Esophagus muscularis mucosa (tissue), 4 donors: ENCODE measurements at places on chromosomes 11 and 22. TPM values are rescaled to one million over a fixed set of nuclear protein-coding genes. Genes with fewer than 3 reads are reported as not detected.

Gene SPINDOC
- total RNA-seq, result 25.8 TPM

GRCh38 chr22:30857791-30858190 is 110.8 kb downstream of the MORC2 start:
- H3K27me3 ChIP-seq, result no peaks in the 10 kb centered on the region
- H3K4me3 ChIP-seq, result no peak overlapping the region
- no peaks in the 10 kb centered on the region for H3K4me1 ChIP-seq
- DNase-seq, result no peak
- no peak overlapping the region for H3K27ac ChIP-seq
- H3K36me3 ChIP-seq, result no peaks in the 10 kb centered on the region

Gene TRMU
- 18.1 TPM for total RNA-seq

- H3K27me3 ChIP-seq, result no peaks in the 10 kb centered on the region
Measured at GRCh38 chr11:4008116-4008515, 86.5 kb upstream of the RRM1 start.

- H3K36me3 ChIP-seq, result no peaks in the 10 kb centered on the region
- no peaks in the 10 kb centered on the region for H3K27me3 ChIP-seq
- H3K4me3 ChIP-seq, result no peak overlapping the region
- DNase-seq, result no peak
- no peaks in the 10 kb centered on the region for H3K4me1 ChIP-seq
- no peak overlapping the region for H3K27ac ChIP-seq
Measured at GRCh38 chr22:29254286-29254660, 13.5 kb downstream of the RHBDD3 start.

Gene BUD13
- total RNA-seq, result 11.5 TPM

Gene HBD
- not detected for total RNA-seq

Gene P4HA3
- total RNA-seq, result 2.1 TPM

- no peak overlapping the region for H3K27ac ChIP-seq
- no peak for DNase-seq
- no peaks in the 10 kb centered on the region for H3K36me3 ChIP-seq
- no peaks in the 10 kb centered on the region for H3K27me3 ChIP-seq
Measured at GRCh38 chr22:28670756-28671155, 8.9 kb downstream of the TTC28 start.

DNA sequence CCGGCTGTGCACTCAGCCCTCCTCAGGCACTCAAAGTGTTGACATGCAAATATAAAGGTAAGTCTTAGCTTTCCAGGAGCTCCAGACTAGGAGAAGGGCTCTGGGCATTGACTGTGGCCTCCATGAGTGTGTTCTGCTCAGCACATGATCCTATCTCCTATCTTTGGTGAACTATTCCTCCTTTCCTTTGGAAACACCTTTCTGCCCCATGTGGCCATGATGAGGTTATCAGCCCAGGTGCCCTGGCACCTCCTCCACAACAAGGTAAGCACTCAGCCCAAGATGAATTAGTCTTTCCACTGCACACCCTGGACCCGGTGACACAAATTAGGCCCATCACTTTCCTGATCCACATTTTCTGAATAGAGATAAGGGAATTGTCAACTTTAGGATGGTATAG is 37.9 kb upstream of the LMO1 start:
- no peak for DNase-seq
- no peak overlapping the region for H3K27ac ChIP-seq
- no peaks in the 10 kb centered on the region for H3K27me3 ChIP-seq

DNA sequence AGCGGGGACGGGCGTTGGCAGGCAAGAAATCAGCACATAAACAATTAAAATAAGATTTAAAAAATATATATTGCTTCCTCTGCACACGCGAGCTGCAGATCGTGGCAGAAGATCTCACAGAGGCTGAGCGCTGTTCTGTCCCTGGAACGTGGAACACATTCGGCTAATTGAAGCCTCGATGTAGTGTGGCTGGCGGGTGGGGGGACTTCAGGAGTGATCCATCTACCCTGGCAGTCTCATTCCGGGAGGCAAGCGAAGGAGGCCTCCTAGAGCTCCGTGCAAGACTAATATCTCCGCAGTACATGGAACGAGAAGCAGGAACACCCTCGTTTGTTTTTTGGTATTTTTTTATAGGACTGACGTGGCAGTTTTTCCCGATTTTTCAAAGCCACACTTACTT is 402.4 kb downstream of the MN1 start:
- H3K4me1 ChIP-seq, result no peaks in the 10 kb centered on the region
- no peaks in the 10 kb centered on the region for H3K36me3 ChIP-seq
- peak overlapping the region; percentile 18 for H3K27ac ChIP-seq
- H3K27me3 ChIP-seq, result peaks cover 11% of the 10 kb centered on the region

DNA sequence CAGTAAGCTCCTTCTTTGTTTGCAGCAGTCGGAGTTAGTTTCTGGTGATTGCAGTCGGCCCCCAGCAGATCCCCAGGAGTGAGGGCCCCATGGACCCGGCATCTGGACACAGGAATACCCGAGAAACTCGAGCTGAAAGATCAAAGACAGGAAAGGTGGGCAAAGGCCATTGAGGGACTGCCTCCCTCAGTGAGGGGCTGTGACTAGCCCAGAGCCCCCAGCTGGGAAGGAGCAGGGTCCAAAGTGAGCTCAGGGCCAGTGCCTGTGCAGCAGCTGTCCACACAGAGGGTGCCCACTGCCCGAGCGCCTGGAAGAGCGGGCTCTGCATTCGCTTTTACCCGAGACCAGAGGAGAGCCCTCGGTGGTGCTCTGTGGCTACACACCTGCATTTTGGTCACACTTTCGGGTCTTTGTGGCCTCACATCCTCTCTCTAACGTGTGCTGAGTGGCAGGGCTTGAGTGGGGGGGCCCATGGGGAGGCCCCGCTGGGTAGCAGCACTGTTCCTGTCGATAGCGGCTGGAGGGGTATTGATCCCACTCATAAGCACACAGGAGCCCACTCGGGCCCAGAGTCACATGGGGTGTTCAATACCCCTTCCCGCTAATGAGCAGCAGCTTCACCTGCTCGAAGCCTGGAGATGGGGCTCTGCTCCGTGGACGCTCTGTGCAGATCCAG is 532.9 kb downstream of the TBC1D22A start:
- H3K4me3 ChIP-seq, result no peak overlapping the region
- peaks cover 15% of the 10 kb centered on the region for H3K4me1 ChIP-seq
- H3K36me3 ChIP-seq, result no peaks in the 10 kb centered on the region
- no peak overlapping the region for H3K27ac ChIP-seq

GRCh38 chr11:65479184-65480145 is 19.4 kb upstream of the MALAT1 start:
- DNase-seq, result no peak
- no peaks in the 10 kb centered on the region for H3K27me3 ChIP-seq
- peak overlapping the region; percentile 66 for H3K4me3 ChIP-seq
- H3K4me1 ChIP-seq, result peaks cover 72% of the 10 kb centered on the region

- H3K27ac ChIP-seq, result no peak overlapping the region
- H3K4me1 ChIP-seq, result no peaks in the 10 kb centered on the region
- DNase-seq, result no peak
- no peaks in the 10 kb centered on the region for H3K27me3 ChIP-seq
- no peak overlapping the region for H3K4me3 ChIP-seq
Measured at GRCh38 chr11:41534391-41534790, 74.9 kb upstream of the LRRC4C start.

DNA sequence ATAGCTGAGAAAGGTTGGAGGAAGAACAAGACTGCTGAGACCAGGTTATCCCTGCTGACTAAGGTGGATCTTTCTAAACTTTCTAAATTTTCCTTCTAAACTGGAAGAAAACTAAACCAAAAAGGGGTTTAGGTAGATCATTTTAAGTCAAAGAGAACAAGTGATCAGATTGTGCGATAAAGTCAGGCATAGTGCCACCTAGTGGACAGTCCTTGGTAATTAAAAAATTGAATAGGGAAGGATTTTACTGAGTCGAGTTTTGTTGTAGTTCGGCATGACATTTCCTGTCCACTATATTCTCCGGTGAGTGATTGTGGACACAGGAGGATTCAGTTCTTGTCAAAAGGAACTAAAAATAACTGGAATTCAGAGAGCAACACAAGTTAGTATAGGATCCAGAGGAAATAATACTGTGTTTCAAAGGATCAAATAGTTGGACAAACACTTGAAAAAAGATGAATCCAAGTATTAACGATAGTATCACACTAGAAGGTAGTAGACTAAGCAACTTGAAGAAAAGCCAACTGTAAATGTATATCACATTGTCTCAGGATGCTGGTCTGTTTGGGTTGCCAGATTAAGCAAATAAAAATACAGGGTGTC is 1236.4 kb downstream of the FAM181B start:
- H3K27me3 ChIP-seq, result no peaks in the 10 kb centered on the region
- no peak for DNase-seq
- H3K27ac ChIP-seq, result no peak overlapping the region
- H3K4me3 ChIP-seq, result no peak overlapping the region

DNA sequence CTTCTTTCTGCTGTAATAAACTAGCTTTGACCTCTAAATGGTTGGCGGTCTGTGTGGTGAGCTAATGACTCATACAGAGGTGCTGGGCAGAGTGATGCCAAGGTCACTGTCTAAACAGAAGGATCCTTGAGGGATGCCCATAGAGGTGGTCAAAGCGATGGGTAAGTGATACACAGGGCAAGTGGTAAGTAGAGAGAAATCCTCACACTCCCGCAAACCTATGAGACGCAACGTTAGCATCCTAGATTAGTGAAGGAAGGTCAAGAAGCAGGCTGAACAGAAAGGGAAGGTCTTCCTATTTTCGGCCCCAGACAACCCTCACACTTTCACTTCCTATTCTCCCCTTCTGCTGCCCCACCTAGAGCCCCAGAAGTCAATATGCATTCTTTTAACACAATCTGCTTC is 65.6 kb upstream of the SESN3 start:
- no peaks in the 10 kb centered on the region for H3K36me3 ChIP-seq
- no peak overlapping the region for H3K4me3 ChIP-seq
- DNase-seq, result no peak
- peaks cover 40% of the 10 kb centered on the region for H3K4me1 ChIP-seq
- H3K27ac ChIP-seq, result peak overlapping the region; percentile 20

Gene SEC14L2
- 16.7 TPM for total RNA-seq

DNA sequence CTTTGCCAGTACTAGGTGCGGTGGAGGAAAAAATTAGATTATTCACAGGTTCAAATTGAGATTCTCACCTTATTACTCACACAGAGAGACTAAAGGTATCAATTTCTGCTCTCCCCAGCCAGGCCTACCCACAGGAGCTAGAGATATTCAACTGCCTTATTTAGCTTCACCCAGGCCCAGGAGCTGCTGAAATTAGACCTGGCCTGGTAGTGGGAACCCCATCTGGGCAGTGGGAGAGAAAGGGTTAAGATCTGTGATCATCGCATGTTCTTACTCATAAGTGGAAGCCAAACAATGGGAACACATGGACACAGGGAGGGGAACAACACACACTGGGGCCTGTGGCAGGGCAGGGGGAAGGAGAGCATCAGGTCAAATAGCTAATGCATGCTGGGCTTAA is 20.9 kb upstream of the MICAL2 start:
- H3K27me3 ChIP-seq, result no peaks in the 10 kb centered on the region
- peaks cover 70% of the 10 kb centered on the region for H3K4me1 ChIP-seq
- peak overlapping the region; percentile 89 for H3K27ac ChIP-seq

Gene KCNK7
- 1.2 TPM for total RNA-seq

DNA sequence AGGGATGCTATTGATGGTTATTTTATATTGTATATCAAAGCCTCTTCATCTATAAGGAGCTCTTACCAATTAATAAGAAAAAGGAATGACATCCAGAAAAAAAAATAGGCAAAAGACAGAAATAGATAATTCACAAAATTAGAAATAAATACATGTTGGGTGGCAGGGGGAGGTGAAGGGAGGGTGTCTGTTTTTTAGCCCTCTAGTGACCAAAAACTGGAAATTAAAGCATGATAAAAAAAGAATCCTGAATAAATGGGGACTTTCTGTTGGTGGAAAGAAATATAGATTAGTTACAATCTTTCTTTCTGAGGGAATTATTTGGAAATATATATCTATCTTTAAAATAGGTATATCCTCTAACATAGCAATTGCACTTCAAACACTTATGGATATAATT is 42.0 kb upstream of the TTC36 start:
- H3K4me3 ChIP-seq, result no peak overlapping the region
- peaks cover 94% of the 10 kb centered on the region for H3K36me3 ChIP-seq
- H3K27me3 ChIP-seq, result no peaks in the 10 kb centered on the region
- no peak overlapping the region for H3K27ac ChIP-seq
- DNase-seq, result no peak

DNA sequence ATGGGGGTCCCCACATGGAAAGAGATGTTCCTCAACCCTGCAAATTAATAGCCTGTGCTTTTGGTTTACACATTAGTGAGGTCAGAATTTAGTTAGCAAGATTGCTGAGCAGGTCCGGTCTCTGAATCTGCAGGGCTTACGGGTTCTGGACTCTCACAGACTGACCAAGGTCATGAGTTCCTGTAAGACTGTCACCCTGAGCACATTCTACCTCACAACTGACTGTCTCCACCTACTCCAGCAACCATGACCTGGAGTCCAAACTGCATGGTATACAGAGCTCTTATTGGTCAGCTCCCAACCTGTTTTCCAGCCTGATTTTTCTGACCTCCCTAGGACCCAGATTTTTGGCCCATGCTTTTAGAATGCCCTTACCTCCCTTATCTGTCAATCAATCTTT is 28.2 kb downstream of the DKK3 start:
- no peaks in the 10 kb centered on the region for H3K36me3 ChIP-seq
- peaks cover 52% of the 10 kb centered on the region for H3K4me1 ChIP-seq
- H3K27me3 ChIP-seq, result no peaks in the 10 kb centered on the region
- no peak overlapping the region for H3K4me3 ChIP-seq
- no peak for DNase-seq
- peak overlapping the region; percentile 85 for H3K27ac ChIP-seq

DNA sequence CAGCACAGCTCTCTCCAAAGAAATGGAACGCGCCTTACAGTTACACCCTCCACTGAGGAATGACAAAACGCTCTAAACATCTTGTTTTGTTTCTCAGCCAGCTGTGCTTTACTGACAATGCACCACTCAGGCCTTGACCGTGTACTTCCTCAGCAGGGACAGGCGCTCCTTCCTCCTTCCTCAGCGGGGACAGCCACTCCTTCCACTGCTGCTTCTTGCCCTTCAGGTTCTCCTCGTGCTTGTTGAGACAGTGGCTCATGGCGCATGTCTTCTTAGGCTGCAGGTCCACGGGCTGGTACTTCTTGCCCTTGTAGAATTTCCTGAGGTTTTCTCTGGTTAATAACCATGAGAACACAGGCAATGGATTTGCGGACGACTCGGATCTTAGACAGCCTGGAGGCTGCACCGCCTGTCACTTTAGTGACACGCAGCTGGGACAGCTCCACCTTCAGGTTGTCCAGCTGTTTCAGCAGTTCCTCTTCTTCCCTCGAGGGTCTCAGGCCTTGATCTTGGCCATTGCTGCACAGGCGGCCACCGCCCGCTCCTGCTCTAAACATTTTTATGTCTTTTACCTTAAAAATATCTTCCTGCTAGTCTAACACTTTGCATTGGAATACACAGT is 613.8 kb downstream of the BRD1 start:
- H3K27ac ChIP-seq, result no peak overlapping the region
- no peak for DNase-seq
- no peaks in the 10 kb centered on the region for H3K4me1 ChIP-seq

Gene RIMBP3C
- not detected for total RNA-seq

- no peak for DNase-seq
- no peaks in the 10 kb centered on the region for H3K27me3 ChIP-seq
- H3K4me1 ChIP-seq, result no peaks in the 10 kb centered on the region
- no peak overlapping the region for H3K27ac ChIP-seq
- no peaks in the 10 kb centered on the region for H3K36me3 ChIP-seq
- no peak overlapping the region for H3K4me3 ChIP-seq
Measured at GRCh38 chr11:115330684-115331482, 173.3 kb downstream of the CADM1 start.

Gene PNPLA5
- total RNA-seq, result not detected

Gene NFAM1
- 3.2 TPM for total RNA-seq
